CMK (cell line): ENCODE measurements at places on chromosomes 16 and 17.
A peak's percentile ranks its signal among the peaks of the same experiment; 100 is the strongest.

DNA sequence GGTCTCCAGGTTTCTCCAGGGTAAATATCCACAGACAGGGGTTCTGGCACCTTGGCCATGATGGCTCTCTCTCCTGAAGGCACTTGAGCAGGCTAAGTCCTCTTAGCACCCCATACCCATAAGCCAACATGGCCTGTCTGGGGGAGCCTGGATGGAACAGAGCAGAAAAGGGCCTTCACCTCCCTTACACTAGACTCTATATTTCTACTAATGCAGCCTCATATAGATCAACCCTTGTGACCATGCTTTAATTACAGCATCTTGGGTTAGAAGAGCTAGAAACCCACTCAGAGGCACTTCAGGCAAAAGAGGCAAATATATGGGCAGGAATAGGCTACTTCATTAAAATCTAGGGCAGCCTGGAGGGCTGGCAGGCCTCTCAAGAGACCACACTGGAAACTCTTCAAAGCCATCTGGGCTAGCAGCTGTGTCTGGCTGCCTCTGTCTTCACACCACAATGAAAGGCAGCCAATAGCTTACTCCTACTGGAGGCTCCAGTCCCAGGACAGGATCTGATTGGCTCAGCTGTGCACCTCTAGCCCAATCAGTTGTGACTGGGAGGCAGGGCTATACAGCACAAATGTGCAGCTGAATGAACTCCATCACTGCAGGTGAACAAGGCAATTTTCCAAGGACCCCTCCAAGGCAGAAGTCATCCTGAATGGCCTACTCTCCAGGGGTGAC is 4.7 kb upstream of the CDT1 start:
- DNase-seq, result no peak

DNA sequence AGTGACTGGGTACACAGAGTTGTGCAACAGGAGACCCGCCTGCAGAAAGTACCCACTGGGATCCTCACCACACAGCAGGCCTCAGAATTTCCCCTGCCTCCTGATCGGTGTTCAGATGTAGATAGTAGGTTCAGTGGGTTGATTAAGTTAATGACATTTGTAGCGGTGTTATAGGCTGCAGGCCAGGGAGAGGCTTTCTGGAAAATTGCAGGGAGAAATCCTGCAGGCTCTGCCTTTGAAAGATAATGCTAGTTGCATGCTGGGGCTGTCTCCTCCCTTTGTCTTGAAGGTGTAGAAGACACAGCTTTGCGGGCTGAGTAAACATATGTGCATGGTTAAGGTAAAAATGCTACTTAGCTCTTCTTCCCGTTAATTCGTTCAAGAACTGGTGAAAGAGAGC is 406.3 kb upstream of the RBFOX1 start:
- no peak for DNase-seq

GRCh38 chr16:72677662-72678447 is 370.1 kb downstream of the ZFHX3 start:
- no peak for DNase-seq

GRCh38 chr16:89365044-89365467 is 125.3 kb downstream of the ANKRD11 start:
- no peak for DNase-seq

DNA sequence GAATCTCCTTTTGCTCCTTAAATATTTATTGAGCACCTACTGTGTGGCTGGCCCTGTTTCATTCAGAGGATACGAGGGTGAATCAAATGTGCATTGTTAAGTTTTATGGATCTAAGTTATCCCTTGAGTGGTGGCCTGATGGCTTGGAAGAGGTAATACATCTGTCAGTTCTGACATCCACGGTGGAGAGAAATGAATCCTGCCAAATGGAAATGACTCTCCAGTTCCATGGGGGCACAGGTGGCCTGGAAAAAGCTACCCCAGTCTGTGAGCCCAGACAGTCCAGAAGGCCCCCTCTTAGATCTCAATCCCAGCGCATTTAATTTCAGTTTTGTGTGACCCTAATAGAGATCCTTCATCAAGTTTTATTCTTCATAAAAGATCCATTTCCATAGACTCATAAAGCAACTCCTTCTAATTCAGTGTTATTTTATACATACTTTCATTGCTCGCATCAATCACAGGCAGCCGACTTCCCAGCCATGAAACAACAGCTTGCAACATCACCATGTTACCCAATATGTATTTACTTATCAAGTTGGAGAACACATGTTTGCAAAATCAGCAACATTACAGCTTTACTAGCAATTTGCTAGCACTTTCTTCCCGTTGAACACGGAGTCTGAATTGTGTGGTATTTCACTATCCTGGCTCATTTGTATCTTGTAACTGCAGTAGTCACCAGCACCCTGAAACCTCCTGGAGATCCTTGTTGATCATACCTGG is 334.8 kb upstream of the HSBP1 start:
- DNase-seq, result no peak

- no peak for DNase-seq
These were observed 970 bp downstream of the EPN2 start for GRCh38 chr17:19238167-19238505.

DNA sequence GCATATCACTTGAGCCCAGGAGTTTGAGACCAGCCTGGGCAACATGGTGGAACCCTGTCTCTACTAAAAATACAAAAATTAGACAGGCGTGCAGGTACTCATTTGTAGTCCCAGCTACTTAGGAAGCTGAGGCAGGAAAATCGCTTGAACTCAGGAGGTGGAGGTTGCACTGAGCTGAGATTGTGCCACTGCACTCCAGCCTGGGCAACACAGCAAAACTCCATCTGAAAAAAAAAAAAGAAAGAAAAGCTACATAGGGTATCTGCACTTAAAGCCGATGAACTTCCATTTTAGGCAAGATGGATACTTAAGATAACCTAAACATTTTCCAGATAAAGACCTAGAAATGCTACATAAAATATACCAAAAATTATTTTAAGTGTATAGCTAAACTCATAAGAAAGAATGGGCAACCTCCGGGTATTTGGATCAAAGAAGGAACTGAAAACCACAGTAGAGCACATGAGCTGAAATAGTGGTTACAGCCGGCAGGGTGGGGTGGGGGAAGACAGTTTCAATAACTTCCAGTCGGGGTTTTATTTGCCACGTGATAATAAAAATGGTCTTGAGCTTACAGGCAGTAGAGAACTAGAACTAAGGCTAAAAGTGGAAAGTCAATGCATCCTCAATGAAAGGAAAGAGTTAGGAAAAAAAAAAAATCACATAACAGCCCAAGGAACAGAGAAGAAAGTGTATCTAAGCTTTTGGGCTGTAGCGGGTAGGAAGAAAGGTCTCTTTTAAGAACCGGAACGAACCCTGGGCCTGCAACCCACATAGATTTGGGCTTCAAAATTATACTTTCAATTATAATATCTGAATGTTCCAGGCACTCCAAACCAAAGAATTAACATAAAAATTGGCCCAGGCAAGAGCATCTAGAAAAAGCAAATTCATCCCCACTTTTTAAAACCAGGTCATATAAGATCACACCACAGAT is 53.1 kb downstream of the CFDP1 start:
- DNase-seq, result peak; percentile 5

DNA sequence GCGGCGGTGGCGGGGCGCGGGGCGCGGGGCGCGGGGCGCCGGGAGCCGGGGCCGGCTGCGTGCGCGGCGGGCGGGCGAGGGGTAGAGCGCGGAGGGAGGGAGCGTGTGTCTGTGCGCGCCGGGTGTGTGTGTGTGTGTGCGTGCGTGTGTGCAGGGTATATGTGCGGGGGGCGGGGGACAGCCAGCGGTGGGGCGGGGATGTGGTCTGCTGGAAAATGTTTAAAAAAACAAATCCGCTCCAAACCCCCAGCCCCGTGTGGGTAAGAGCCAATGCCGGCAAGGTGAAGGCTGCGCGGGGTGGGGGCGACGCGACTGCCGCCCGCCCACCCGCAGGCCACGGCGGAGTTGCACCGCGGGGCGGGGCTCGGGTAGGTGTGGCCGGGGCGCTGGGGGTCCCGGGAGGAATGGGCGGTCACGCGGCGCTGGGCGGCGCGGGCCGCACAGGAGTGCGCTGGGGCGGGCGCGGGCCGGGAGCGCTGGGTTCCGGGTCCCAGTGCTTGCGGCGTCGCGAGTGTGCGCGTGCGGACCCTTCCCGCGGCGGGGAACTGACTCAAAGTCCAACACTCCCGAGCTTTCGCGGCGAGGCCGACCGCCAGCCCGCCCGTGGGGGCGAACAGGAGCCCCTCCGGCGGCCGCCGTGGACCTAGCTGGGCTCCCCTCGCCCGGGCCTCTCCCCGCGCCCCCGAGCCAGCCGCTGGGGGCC is at the start of gene CYGB:
Gene CYGB (minus strand): TSS at position 132 of the 703 bp plus-strand sequence. CDS start 167 bp downstream, outside the sequence.
- no peak for DNase-seq

- DNase-seq, result no peak
These were observed 6.2 kb downstream of the MT2A start for GRCh38 chr16:56614549-56614991.

DNA sequence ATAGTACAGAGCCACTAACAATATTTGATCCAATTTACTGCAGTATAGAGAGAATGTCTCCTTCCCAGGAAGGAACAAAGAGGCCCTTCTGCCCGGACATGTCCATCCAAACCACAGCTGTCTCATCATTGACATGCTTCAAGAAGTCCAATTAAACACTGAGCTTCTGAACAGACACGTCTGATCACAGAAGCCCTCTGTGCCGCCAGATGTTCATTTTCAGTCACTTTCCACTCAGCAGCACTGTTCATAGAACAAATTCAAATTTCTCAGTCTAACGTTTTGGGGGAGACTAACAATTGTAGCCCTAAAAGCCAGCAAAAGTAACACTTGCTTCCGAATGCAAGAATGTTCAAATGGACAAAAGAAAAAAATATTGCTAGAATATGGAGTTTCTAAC is 15.3 kb downstream of the ZC3H7A start:
- DNase-seq, result no peak

- DNase-seq, result no peak
These were observed 31.7 kb downstream of the HEATR6 start for GRCh38 chr17:60047046-60047445.
